ENCODE measurements at places on chromosomes 6 and 20.
A peak's percentile ranks its signal among the peaks of the same experiment; 100 is the strongest.

DNA sequence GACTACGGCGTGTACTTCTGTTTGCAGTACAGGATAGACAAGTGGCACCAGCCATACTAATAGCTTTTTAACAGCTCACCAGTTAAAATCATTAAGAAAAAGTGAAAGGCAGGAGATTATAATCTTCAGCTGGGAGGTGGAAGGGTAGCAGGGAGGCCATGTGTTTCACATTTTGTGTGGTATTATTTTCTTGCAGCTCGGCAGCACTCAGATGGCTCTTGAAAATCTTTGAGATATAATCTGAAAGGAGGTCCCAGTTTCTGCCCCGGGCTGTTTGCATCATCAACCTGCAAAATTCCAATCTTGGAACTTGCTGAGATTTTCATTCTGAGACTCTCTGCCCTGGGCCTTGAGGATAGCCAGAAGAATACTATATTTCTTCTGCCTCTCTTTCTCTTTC, 87.5 kb upstream of the HDAC2 start:
- no peak for DNase-seq

- no peak for DNase-seq
Measured at GRCh38 chr6:44182911-44183390, 24.3 kb downstream of the CAPN11 start.

- DNase-seq: no peak
Measured at GRCh38 chr6:134357022-134357487, 39.1 kb upstream of the SGK1 start.

DNA sequence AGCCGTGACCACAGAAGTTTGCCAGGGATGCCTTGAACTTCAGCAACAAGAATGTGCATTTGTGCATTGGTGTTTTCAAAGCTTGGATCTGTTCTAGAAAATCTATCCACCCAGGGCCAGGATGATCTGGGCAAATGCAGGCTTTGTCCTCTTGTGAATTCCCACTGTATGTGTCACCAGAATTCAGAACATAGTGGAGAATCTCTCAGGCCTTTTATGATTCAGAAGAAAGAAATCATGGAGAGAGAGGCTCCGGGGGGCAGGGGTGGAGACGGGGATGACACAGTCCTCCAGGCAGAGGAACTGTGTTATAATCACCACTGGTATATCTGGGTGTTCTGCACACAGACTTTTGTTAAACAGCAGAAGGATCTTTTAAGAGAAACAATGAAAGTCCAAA, 304.1 kb downstream of the CDH4 start:
- peak; percentile 92 for DNase-seq

GRCh38 chr20:48338717-48339116, 489.1 kb downstream of the PREX1 start:
- DNase-seq: no peak

DNA sequence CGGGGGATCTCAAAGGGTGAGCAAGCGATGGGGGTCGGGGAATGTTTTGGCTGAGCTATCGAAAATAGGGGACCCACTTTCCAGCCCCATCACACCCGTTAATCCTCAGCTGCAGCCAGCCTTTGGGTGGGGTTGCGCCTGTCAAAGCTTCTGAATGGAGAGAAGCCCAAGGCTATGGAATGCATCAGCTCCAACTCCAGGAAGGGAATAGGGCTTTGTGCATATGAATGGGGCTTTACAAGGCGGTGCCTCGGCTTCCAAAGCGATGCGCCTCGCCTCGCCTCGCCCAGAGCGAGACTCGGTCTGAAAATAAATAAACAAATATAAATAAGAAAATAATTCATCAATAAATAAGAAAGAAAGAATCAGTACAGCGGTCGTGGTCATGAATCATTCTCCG, 751.4 kb upstream of the DEFB115 start:
- no peak for DNase-seq

GRCh38 chr20:1294497-1294896, 28.4 kb downstream of the SNPH start:
- no peak for DNase-seq

DNA sequence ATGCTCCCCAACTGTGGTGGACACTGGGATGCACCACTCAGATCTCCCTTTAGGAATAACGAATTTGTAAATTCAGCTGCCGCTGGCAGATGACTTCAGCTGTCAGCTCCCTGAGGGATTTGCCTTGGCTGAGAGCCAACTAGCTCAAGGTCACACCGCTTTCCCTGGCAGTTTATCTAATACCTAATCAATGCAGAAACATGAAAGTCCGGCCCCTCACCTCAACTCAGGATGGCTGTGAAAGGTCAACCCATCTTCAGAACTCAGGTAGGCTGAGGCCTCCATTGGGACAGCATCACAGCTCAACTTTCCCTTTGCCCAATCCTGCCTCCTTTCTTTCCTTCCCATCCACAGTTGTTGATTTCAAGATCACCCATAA, 22.8 kb upstream of the SCGN start:
- no peak for DNase-seq

- DNase-seq: no peak
Measured at GRCh38 chr6:118873239-118873638, 20.7 kb upstream of the ASF1A start.

DNA sequence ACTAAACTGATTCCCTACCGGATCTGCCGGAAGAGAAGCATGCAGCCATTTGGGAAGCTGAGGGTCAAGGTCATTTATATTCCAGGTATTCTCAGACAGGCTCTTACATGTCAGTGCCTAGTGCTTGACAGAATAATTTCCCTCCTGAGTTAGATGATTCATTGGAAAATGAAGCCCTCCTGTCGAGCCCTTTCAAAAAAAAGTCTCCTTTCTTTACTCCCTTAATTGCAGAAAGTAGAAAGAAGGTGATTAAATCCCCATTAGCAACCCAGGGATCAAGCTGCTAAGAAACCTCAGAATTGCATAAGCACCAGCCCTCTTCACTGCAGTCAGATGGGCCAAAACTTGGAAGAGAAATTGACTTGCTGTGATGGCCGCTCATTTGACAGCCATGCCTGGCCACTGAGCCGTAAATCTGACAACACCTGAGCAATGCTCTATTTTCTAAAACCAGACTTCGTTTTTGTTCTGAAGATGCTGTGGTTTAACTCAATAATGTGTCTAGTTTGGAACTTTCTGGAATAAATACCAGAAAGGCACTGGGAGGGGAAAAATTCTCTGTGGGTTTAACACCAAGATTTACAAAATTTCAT, 61.0 kb upstream of the ARMH2 start:
- peak; percentile 57 for DNase-seq

All from RWPE1 (cell line).